ENCODE measurements at places on chromosomes 7 and 10.
A peak's percentile ranks its signal among the peaks of the same experiment; 100 is the strongest.

DNA sequence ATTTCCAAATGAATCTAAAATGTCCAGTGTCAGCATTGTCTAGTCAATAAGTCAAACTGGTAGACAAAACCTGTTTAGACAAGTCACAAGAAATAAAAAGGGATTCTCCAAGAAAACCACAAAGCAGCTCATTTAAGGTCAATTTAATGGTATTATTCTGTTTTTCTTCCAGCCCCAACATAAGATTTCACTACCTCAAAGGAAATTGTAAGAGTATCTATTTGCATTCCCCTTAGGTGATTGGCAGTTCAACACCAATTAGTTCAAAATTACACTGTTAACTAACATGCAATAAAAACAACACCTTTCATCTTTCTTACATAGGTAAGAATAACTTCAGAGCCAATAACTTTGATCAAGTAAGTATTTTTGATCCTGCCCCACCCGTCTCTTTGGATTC lies 106.3 kb downstream of the RNF32 start:
- H3K4me3 ChIP-seq, result no peak overlapping the region
- H3K27ac ChIP-seq, result no peak overlapping the region
- H3K4me1 ChIP-seq, result no peaks in the 10 kb centered on the region
- no peak for DNase-seq
- H3K27me3 ChIP-seq, result no peaks in the 10 kb centered on the region

DNA sequence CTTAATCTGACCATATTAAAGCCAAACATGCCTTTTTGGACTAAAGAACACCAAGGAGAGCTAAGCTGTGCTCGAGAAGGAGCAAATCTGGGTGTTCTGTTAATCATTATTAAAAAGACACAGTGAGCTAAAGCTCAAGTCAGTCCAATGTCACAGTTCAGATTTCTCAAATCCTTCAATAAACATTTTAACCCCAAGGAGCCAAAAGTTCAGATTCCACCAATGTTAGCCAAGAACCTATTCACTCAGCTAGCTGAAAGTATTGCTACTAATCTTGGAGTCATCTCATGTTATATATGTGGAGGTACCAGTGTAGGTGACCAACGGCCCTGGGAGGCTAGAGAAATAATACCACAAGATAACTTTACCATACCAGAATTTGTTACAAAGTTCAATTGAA lies 14.5 kb upstream of the ZNF33B start:
- peaks cover 2% of the 10 kb centered on the region for H3K36me3 ChIP-seq
- H3K27ac ChIP-seq, result no peak overlapping the region
- no peak for DNase-seq

GRCh38 chr10:33370434-33370930 lies 36.0 kb upstream of the NRP1 start:
- no peak for DNase-seq
- no peaks in the 10 kb centered on the region for H3K27me3 ChIP-seq
- no peaks in the 10 kb centered on the region for H3K4me1 ChIP-seq
- no peak overlapping the region for H3K27ac ChIP-seq

DNA sequence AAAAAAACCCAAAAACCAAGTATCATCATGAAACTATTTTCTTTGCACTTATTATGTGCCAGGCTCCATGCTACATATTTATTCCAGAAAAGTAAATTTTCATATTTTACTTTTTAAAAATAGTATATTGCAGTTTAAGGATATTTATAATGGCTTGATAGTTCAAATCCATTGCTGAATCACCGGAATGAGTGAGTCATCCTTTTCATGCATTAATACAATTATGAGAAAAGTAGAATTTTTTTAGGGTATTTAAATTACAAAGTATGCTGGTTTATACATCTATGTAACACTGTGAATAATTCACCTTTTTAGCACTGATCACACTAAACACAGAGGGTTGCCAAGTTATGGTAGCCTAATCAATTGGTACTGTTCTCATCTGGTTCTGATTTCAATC lies 54.3 kb downstream of the SLC16A9 start:
- no peak overlapping the region for H3K4me3 ChIP-seq
- no peak overlapping the region for H3K27ac ChIP-seq
- H3K36me3 ChIP-seq, result peaks cover 25% of the 10 kb centered on the region
- DNase-seq, result no peak
- no peaks in the 10 kb centered on the region for H3K27me3 ChIP-seq
- H3K4me1 ChIP-seq, result no peaks in the 10 kb centered on the region

GRCh38 chr10:132299371-132300336 lies 8.1 kb downstream of the STK32C start:
- peaks cover 6% of the 10 kb centered on the region for H3K27me3 ChIP-seq
- no peak overlapping the region for H3K4me3 ChIP-seq
- H3K27ac ChIP-seq, result no peak overlapping the region

GRCh38 chr10:117477961-117478670 lies 64.4 kb upstream of the EMX2 start:
- H3K4me1 ChIP-seq, result peaks cover 6% of the 10 kb centered on the region
- H3K27me3 ChIP-seq, result peaks cover 7% of the 10 kb centered on the region
- H3K27ac ChIP-seq, result no peak overlapping the region
- no peak overlapping the region for H3K4me3 ChIP-seq

DNA sequence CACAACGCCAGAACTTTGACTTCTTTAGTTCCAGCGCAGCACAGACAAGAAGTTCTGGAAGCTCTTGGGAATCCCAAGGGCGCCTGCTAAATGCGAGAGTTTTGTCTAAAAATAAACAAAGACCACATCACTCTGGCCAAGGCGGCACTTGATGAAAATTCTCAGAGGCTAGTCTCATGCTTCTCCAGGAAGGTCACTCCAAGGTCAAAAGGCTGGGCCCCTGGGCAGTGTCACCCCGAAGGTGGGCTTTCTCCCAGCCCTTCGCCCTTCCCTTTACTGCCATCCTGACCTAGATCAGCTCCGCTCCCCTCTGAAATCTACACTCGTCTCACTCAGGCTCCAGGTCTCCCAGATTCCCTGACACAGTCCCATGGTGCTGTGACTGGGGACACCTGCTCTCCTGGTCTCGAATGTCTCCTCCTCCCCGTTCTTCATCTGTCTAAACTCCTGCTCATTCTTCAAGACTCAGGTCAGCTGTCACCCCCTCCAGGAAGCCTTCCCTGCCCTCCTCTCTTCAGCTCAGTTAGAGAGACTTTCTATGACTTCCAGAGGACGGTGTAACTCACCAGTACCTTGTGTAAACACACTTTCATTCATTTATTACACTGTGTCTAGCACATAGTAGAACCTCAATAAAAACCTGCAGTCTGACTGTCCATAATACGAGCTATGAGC lies 10.5 kb downstream of the FAM53B start:
- no peak for DNase-seq
- H3K4me1 ChIP-seq, result peaks cover 28% of the 10 kb centered on the region
- no peaks in the 10 kb centered on the region for H3K27me3 ChIP-seq
- H3K27ac ChIP-seq, result peak overlapping the region; percentile 70

DNA sequence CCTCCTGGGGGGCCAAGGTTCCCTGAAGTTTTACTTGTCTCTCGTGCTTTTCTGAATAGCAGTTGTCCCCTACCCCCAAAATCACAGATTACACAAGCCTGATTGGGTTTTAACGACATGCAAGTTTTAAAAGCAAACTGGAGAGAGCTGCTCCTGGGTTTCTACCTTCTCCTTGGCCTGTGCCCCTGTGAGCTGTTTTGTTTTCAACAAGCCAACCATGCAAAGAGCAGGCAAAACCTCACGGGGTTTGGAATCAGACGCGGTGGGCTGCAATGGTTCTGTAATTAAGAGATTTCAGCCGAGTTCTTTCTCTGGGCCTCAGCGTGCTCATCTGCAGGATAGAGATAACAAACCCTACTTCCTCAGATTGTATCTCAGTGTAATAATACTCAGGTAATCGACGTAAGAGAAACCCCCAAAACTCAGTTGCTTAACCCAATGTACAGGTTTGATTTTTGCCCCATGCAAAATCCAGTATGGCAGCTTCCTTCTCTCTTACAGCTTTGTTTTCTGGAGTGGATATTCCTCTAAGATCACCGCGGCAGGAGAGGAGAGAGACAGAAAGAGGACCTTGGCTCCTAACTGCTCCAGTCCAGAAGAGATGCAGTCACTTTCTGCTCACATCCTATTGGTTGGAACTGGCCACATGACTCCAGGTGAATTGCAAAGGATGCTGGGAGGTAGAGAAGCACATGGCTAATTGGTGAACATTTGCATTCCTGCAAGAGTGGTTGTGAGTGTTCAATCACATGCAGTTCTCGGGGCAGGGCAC lies 42.0 kb downstream of the MYL10 start:
- peaks cover 6% of the 10 kb centered on the region for H3K27me3 ChIP-seq
- H3K4me1 ChIP-seq, result peaks cover 6% of the 10 kb centered on the region
- H3K36me3 ChIP-seq, result no peaks in the 10 kb centered on the region

DNA sequence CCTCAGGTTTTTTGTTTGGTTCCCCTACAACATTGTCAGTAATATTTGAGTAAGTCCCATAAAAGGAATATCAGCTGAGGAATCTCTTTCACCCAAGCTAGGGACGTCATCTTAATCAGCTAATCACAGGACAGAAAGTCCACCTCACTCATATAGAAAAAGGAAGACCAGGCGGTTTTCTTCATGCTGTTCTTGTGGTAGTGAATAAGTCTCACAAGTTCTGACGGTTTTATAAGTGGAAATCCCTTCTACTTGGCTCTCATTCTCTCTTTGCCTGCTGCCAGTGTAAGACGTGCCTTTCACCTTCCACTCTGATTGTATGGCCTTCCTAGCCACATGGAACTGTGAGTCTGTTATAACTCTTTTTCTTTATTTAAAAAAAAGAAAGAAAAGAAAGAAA lies 308.1 kb upstream of the PFKP start:
- H3K4me1 ChIP-seq, result no peaks in the 10 kb centered on the region
- DNase-seq, result no peak
- no peak overlapping the region for H3K27ac ChIP-seq
- no peak overlapping the region for H3K4me3 ChIP-seq
- H3K27me3 ChIP-seq, result peaks cover 15% of the 10 kb centered on the region

DNA sequence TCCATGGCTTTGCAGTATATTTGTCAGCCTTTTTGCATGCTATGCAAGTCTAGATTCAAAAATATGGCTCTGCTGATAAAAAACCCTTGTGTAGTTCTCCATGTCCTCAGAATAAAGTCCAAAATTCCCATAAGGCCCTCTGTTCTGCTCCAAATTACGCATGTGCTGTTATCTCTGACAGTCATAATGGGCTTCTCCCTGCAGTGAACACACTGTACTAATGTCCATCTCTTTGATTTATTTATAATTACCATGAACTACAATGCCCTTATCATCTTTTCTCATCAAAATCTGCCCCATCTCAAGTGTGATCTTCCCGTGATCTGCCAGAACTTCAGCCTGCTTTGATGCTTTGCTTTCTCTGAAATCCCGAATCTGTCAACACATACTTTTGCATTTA lies 87.7 kb downstream of the TSPAN12 start:
- H3K4me1 ChIP-seq, result no peaks in the 10 kb centered on the region
- no peaks in the 10 kb centered on the region for H3K27me3 ChIP-seq
- no peak overlapping the region for H3K4me3 ChIP-seq
- H3K27ac ChIP-seq, result no peak overlapping the region
- no peak for DNase-seq

- H3K27me3 ChIP-seq, result no peaks in the 10 kb centered on the region
- H3K4me3 ChIP-seq, result no peak overlapping the region
- no peaks in the 10 kb centered on the region for H3K36me3 ChIP-seq
- peaks cover 27% of the 10 kb centered on the region for H3K4me1 ChIP-seq
Measured at GRCh38 chr10:77661100-77661499, 23.5 kb upstream of the KCNMA1 start.

DNA sequence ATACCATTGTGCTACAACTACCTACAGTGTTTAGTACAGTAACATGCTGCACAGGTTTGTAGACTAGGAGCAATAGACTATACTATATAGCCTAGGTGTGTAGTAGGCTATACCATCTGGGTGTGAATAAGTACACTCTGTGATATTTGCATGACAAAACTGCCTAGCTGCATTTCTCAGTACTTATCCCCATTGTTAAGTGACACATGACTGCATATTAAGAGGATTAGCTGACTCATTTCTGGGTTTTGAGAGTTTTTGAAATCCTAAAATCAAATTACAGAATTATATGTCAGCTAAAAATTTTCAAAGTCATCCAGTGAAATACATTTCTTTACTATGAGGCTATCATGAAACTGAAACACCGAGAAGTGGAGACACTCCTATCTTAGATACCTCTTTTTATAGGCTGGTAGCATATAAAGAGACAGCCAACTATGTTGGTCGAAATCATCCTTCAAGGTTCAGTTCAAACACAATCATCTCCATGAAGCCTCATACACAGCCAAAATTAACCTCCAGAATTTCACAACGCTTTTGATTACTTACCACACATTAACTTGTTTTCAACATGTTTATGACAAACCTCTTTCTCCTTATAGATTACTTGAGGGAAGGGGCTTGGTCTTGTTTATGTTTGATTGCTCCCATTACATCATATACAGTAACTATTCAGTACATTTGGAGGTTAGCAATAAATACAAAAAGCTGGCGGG lies 89.8 kb upstream of the ANK3 start:
- H3K4me3 ChIP-seq, result no peak overlapping the region
- no peaks in the 10 kb centered on the region for H3K4me1 ChIP-seq
- no peak overlapping the region for H3K27ac ChIP-seq

DNA sequence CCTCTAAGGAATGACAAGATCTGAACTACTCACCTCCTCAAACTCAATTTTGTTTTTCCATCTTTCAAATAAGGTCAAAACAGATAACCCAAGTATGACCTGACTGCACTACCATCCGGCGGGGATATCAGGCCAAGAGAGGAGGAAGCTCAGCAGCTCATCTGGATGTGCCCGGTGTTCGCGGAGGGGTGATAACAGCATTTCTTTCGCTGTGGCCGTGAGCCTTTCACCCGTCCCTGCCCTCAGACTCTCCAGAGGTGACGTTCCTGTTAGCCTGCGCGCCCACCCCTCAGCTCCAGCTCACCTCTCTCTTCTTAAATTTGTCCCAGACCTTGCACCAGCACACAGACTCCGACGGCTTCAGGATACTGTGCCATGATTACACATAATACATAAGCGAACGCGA lies 526 bp downstream of the ZNF248 start:
- DNase-seq, result peak; percentile 1
- peak overlapping the region; percentile 86 for H3K27ac ChIP-seq
- peak overlapping the region; percentile 86 for H3K4me3 ChIP-seq
- no peaks in the 10 kb centered on the region for H3K27me3 ChIP-seq

- DNase-seq, result no peak
- peaks cover 6% of the 10 kb centered on the region for H3K4me1 ChIP-seq
- H3K36me3 ChIP-seq, result no peaks in the 10 kb centered on the region
- H3K27ac ChIP-seq, result no peak overlapping the region
- H3K27me3 ChIP-seq, result peaks cover 13% of the 10 kb centered on the region
- no peak overlapping the region for H3K4me3 ChIP-seq
Measured at GRCh38 chr7:97090761-97091353, 26.6 kb upstream of the SDHAF3 start.

- H3K4me3 ChIP-seq, result no peak overlapping the region
- no peaks in the 10 kb centered on the region for H3K4me1 ChIP-seq
- DNase-seq, result no peak
- H3K27me3 ChIP-seq, result peaks cover 3% of the 10 kb centered on the region
Measured at GRCh38 chr10:6877336-6877721, 297.3 kb upstream of the PRKCQ start.

- H3K27me3 ChIP-seq, result peaks cover 2% of the 10 kb centered on the region
- peaks cover 36% of the 10 kb centered on the region for H3K36me3 ChIP-seq
- H3K27ac ChIP-seq, result no peak overlapping the region
- H3K4me1 ChIP-seq, result peaks cover 15% of the 10 kb centered on the region
- DNase-seq, result no peak
- H3K4me3 ChIP-seq, result no peak overlapping the region
Measured at GRCh38 chr7:148807436-148807835, 76.7 kb downstream of the EZH2 start.
